ENCODE measurements at places on chromosomes 1 and 21.

GRCh38 chr1:164654200-164654599, 95.2 kb downstream of the PBX1 start:
- DNase-seq = no peak

DNA sequence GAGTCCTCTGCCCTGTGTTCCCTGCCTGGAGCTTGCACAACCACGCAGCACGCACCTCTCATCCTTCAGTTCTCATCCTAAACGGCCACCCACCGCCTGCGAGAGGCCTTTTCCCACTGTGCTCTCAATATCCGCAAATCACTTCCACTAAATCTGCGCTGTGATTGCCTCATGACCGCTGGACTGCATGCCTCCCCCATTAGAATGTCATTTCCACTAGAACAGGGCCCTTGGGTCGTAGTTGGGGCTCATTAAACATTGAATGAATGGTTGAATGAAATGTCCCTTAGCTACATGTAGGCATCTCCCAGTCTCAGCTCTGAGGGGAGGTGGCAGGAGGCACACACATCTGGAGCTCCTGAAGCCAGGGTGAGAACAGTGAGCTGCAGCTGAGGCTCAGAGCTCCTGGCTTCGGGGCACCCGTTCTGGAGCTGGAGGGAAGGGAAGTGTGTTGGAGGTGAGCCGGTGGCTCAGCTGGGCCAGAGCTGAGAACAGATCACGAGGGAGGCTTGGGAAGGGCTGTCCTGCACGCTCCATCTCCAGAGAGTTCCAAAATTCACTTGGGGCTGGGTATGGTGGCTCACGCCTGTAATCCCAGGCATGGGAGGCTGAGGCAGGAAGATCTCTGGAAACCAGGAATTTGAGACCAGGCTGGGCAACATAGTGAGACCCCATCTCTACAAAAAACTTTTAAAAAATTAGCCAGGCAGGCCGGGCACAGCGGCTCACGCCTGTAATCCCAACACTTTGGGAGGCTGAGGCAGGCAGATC, 30.4 kb downstream of the TMEM201 start:
- no peak for DNase-seq

GRCh38 chr1:191140038-191140437, 662.4 kb upstream of the BRINP3 start:
- DNase-seq = no peak

GRCh38 chr1:107274227-107274626, 133.4 kb downstream of the NTNG1 start:
- DNase-seq = no peak

- DNase-seq = no peak
Measured at GRCh38 chr21:45508607-45509565, 33.4 kb downstream of the SLC19A1 start.

- no peak for DNase-seq
Measured at GRCh38 chr1:182259229-182259872, 132.2 kb downstream of the GLUL start.

- no peak for DNase-seq
Measured at GRCh38 chr1:235045921-235046601, 82.6 kb downstream of the TOMM20 start.

GRCh38 chr1:228340686-228341449, 65.8 kb downstream of the TRIM11 start:
- DNase-seq = no peak

DNA sequence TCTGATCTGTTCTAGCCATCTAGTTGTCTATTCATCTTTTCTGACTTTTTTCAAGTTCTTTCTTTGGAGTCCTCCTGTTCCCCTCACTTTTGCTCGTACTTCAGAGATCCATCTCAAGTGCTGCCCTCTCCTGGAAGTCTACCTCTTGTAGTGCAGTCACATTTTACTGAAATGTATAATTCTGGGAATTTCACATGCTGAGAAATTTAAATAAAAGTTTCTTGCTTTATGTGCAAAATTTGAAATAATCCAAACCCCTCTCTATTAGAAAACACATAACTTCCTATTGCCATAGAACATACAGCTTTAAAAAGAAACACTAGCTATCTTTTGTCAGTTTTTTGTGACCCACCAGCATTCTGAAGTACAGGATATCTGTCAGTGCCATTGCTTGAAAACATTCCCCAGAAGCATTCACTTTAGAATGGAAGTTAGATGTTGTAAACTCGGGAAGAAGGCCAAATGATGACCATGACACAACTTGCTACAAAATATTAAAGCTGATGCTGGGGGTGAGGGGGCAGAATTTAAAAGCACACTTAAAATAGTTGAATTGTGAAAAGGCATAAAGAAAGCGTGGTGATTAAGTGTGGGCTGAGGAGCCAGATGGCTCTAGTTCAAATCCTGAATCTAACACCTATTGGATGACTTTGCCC, 22.0 kb downstream of the RLF start:
- no peak for DNase-seq

- DNase-seq = no peak
Measured at GRCh38 chr1:53368314-53369033, 40.6 kb upstream of the LRP8 start.

GRCh38 chr1:52686830-52687229, 11.3 kb downstream of the COA7 start:
- DNase-seq = no peak

- no peak for DNase-seq
Measured at GRCh38 chr21:35401476-35401875, 352.4 kb upstream of the RUNX1 start.

GRCh38 chr1:179187043-179187442, 42.4 kb downstream of the ABL2 start:
- DNase-seq = no peak

GRCh38 chr1:233097546-233097945, 147.1 kb downstream of the NTPCR start:
- no peak for DNase-seq

DNA sequence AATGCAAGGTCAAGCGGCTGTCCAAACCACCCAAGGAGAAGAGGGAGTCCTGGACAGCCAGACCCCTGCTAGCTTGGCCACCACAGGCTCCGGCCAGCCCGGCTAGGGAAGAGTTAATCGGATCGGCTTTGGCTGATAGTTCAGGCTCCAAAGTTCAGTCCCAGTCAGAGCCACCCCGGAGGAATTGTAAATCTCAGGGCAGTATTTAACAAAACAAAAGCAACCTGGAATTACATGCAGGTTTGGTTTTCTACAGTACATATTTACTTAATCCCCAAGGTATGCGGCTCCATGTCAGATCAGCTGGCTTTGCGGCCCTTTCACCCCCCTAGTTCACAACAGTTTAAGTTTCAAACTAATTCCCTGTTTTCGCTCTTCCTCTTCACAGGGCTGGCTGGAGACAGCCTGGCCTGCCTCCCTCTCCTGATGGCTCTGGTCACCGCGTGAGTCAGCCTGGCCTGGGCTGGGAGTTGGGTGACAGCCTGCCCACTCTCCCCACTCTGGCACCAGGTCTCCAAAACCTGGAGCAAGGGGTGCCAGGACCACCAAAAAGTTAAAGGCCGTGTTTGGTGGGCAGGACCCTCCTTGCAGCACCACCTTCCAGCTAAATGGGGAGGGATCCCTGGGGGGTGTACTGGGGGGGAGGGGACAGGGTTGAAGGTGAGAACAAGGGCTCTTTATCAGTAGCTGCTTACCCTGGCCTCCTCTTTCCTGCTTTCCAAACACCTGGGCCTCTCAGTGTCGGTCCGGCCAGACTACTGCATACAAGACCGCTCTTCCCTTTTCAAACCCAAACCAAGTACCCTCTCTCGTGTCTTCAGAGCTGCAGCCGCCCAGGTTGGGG, 1.9 kb downstream of the DHRS3 start:
- no peak for DNase-seq

- no peak for DNase-seq
Measured at GRCh38 chr1:8061210-8061609, 35.1 kb upstream of the ERRFI1 start.

GRCh38 chr1:150528196-150528595, 12.6 kb downstream of the FALEC start:
- DNase-seq = no peak

DNA sequence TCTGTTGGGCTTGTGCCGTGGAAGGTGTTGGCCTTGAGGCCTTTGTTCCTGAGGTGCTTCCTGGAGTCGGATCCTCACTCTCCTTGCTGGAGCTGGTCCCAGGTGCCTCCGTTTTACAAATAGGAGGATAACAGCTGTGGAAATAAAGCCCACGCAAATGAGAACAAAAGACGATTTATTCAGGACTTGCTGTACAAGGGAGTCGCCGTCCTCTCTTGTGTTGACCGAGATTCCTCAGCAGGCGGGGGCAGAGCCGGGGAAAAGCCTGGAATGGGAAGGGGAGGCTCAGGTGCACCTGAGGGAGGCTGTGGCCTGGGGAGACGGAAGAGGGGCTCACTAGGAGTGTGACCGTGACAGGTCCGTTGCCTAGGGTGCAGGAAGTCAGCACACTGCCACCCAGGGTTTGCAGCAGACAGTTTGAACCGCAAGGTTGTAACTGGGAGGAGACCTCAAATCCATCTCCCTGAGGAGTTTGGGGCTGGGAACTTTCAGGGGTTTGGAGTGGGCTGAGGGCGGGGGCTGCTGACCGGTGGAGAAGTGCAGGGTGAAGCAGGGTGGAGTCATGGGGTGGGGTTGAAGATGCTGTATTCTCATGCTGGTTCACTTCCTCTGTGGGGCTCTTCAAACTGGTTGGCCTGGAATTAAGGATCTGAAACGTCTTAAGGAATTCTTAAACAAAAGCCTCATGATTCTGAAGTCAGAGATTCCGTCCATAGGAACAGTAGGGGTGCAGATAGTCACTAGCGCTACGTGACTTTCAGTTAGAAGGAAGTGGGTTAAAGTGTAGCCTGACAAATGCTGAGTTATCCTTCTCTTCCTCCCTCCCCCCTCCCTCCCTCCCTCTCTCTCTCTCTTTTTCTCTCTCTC, 2.6 kb upstream of the CSTB start:
- DNase-seq = no peak

DNA sequence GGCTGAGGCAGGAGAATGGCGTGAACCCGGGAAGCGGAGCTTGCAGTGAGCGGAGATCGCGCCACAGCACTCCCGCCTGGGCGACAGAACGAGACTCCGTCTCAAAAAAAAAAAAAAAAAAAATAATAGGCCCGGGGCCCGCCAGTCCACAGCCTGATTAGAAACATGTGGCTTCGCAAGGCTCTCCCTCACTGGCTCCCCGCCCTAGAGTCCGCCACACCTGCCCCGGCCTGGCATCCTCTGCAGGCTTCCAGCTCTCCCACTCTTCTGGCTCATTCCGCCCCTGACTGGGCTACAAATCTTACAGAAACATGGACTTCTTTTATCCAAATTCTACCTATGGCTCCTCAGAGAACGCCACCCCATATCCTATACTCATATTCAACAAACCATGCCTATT, 32.4 kb downstream of the PGBD5 start:
- DNase-seq = no peak

DNA sequence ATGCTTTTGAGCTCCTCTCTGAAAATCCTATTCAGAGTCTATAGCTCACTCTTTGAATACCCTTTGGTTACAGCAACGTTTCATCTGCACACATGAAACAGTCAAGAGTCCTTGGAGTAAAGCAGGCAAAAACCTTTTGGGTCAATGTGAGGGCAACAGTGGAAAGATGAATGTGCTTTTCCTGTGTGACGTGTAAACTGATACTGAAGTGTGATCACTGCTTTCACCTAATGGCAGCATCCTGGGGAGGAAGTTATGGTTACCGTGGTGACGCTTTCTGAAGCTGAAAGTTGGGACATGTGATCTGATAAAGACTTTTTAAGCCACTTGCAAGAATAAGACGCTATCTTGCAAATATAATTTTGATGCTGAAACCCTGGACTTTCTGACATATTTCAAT, 160.0 kb downstream of the SEC16B start:
- no peak for DNase-seq

- DNase-seq = no peak
Measured at GRCh38 chr1:29237129-29237821, 953 bp downstream of the PTPRU start.

- DNase-seq = no peak
Measured at GRCh38 chr1:171788696-171789095, 7.2 kb downstream of the METTL13 start.

DNA sequence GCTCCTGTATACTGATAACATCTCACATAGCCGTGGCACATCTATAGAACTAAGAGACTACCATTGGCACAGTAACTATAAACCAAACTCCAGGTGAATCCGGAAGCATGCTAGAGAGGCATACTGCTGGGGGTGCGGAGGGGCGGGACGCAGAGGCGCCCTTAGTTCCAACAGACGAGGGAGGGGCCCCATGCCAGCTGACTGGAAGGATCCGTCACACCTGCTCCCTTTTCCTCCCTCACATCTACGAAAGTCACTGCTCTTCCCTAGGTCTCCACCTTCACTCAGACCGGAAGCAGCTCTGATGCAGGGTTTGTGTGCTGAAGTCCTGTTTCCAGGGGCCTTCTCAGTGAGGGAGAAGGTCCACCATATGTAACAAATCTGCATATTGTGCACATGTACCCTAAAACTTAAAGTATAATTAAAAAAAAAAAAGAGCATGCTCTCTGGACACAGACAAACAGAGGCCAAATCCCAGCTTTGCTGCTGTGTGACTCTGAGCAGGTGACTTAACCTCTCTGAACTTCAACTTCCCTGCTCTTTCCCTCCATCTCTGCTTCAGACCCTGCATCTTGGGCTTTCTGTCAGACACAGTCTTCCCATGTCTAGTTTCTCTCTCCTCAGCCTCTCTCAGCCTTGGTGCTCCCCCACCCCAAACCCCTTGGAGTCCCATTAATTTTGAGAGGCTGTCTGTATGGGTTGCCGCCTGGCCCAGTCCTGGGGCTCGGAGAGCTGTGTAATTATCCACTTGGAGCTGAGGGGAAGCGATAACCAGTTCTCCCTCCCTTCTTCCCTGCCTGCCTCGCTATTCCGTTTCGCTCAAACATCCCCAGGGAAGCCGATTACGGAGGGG, 7.8 kb upstream of the GJB5 start:
- DNase-seq = no peak

GRCh38 chr1:187985897-187986654, 1157.3 kb downstream of the PLA2G4A start:
- no peak for DNase-seq
